CD8-positive, alpha-beta T cell (primary cell): ENCODE measurements at places on chromosomes 7 and 10.

DNA sequence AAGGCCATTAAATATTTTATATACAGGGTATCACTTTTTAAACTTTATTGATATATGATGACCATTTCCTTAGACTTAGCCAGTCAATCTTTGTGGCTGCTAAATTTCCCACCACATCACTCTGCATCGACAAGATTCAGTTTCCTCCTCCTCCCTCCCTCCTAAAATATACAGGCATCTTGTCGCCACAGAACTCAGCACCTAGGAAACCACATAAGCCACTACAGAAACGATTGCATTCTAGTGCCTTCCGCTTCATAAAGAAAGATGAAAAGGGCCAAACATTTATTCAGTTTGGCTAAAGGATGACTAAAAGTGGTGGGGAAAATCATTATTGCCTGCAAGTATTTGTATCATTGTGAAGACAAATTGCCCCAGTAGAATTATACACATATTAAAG lies 30.7 kb downstream of the ERCC6 start:
- no peak for DNase-seq

DNA sequence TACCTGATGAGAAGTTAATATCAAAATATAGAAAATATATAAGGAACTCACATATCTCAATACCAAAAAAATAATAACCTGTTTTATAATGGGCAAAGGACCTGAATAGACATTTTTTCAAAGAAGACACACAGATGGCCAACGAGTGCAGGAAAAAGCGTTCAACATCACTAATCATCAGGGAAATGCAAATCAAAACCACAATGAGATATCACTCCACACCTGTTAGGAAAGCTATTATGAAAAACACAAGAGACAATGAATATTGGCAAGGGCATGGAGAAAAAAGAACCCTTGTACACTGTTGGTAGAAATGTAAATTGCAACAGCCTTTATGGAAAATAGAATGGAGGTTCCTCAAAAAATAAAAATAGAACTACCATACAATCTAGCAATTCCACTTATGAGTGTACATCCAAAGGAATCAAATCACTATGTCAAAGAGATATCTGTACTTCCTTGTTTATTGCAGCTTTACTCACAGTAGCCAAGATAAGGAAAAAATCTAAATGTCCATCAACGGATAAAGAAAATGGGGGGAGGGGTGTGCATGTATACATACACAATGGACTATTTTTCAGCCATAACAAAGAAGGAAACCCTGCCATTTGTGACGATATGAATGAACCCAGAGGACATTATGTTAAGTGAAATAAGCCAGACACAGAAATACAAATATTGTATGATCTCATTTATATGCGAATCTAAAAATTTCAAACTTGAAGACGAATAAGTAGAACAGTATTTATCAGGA lies 3.6 kb upstream of the ALOX5 start:
- no peak for DNase-seq

DNA sequence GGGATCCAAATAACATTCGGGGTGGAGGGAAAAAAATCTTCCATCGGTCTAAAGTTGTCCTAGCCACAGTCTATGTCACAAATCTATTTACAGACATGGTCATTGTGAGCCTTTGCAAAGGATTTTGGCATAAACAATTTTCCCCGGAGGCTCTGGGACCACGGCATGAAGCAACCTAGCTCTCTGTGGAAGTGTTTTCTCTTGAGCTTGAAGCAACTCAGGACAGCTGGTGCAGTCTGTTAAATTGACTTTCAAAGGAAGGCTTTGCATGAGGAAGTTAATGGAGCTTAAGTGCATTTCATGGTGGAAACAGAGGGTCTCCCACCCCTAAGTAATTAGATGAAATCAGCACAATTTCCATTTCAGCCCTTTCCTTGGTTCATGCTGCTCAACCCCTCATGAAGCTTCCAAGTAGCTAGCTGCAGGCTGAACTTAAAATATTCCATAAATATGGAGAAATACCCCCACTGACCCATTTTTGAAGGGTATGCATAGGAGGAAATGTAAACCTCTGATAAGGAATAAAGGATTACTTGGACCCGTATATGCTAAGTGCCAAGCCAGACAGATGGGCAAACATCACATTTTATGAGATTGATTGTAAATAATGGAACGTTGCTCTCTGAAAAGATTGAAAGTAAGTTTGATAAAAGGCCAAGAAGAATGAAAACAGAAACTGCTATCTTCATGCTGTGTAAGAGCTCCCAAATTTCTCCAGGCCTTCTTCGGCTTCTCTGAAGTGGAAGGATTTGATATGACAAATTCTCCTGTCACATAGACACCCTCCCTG lies 39.9 kb downstream of the CCDC3 start:
- no peak for DNase-seq

DNA sequence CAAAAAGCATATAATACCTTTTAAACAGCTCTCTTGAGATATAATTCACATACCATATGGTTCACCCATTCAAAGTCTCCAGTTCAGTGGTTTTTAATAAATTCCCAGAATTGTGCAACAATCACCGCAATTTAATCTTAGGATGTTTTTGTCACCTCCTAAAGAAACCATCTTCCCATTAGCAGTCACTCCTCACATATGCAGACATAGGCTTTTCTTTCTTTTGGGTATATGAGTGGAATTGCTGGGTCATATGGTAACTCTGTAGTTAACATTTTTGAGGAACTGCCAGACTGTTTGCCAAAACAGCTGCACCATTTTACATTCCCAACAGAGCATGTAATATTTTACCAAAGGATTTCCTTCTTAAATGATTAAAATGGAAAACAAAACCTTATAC lies 57.0 kb downstream of the CC2D2B start:
- DNase-seq: no peak

DNA sequence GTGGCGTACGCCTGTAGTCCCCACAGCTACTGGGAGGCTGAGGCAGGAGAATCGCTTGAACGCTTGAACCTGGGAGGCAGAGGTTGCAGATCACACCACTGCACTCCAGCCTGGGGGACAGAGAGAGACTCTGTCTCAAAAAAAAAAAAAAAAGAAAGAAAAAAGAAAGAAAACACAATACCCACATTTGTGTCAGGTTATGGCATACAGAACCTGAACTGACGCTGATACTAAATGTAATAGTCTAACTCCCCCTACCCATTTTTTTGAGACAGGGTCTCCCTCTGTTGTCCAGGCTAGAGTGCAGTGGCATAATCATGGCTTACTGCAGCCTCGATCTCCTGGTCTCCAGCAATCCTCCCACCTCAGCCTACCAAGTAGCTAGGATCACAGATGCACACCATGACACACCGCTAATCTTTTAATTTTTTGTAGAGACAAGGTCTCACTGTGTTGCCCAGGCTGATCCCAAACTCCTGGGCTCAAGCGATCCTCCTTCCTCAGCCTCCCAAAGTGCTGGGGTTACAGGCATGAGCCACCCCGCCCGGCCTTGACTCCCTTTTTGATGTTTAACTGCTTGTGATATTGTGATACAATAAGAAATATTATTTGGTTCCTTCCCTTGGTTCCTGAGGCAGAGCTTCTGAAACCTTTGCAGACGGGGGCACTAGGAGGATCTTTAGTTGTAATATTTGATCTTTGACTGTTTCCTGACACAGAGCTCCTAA lies 6.5 kb upstream of the MMD2 start:
- no peak for DNase-seq

DNA sequence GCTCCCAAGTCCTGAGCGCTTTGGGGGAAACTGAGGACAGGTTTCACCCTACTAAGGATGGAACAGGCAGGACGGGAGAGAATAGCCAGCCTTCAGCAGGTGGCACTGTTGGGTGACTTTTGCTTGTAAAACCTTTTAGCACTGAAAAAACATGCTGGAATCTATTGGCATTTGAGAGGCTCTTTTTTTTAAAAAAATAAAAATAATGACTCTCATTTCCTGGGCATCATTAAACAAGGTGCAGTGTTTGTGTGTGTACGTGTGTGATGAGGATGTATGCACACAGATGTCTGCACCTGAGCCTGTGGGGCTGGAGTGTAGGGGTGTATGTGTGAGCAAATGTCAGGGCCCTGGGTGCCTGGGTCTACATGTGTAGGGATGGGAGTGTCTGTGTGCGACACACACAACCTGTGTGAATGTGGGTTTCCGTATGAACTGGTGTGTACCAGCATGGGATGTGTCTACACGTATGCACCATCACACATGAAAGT lies 177.9 kb downstream of the RPS24 start:
- DNase-seq: peak; percentile 17

GRCh38 chr10:29948881-29949355 lies 110.5 kb downstream of the JCAD start:
- DNase-seq: no peak

GRCh38 chr7:20383351-20383750 lies 52.7 kb downstream of the ITGB8 start:
- no peak for DNase-seq

DNA sequence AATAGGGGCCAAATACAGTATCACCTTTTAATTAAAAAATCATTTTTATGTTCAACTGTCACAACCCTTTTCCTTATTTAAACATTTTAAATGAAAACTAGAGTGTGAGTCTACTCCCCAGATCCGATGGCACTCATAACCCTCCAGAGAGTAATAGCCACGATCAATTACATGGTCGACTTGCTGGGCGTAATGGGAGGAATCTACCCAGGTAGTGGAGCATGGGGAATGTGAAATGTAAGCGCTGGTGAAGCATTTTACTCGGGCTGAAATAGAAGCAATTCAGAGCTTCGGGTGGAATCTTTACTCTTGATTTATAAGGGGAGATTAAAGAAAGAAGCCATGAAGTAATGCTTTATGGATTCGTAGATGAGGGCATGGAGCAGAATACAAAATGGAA lies 321.9 kb downstream of the ACTR3B start:
- DNase-seq: no peak

DNA sequence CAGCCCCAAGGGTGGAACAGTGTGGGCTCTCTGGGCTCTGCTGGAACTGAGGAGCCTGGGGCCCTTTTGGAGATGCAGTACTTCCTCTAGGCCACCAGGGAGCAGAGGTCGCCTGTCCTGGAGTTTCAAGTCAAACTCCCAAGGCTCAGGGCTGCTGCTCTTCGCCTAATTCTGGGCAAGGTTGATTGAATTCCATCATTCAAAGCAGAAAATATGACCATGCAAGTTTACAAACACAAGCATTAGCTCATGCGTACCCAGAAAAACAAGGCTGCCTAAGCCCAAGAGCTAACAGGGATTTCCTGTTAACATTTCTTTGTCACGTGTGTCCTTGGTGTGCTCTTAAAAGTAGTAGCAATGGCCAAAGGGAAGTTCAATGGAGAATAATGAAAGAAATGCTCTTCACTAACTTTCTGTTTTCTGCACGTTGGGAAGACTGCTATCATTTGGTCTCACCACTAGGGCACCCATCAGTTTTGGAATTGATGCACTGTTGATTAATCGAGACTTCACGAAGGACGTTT lies 20.1 kb downstream of the LDB3 start:
- DNase-seq: peak; percentile 66
